Thyroid gland (tissue), 4 donors: ENCODE measurements at places on chromosomes 7 and 10. TPM values are rescaled to one million over a fixed set of nuclear protein-coding genes. Genes with fewer than 3 reads are reported as not detected.

DNA sequence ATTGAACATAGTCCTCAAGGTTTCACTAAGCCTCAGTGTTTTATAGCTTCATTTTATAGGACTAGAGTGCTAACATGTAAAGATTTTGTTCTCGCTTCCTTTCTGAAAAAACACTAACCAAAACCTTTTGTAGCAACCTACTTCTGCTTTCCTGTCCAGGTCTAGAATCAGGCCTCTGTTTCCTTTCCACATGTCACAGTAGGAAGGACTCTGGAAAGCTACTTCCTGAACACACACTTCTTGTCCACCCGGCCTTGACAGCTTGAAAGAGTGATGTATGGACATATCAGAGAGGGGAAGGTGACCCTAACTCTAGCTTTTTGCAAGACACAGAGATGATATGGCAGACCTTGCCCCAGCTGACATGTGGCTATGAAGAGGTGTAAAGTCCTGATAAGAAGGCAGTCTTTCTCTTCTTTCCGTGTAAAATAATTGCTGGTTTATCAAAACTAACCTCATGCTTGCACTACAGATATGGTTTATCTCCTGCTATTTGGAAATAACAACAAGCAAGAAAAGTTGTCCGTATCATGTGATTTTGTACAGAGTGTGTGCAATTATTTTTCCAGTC is 175.4 kb downstream of the SKAP2 start:
- no peak overlapping the region for H3K27ac ChIP-seq
- no peaks in the 10 kb centered on the region for H3K27me3 ChIP-seq
- H3K4me3 ChIP-seq = no peak overlapping the region
- no peak for DNase-seq

SLC13A1 gene
- not detected for total RNA-seq

CHN2 gene
- 54.3 TPM for total RNA-seq

NUTM2D gene
- total RNA-seq = 7.0 TPM

CPA2 gene
- not detected for total RNA-seq

SFRP4 gene
- total RNA-seq = 3.5 TPM

GRCh38 chr10:11276449-11276990 is 258.8 kb downstream of the CELF2 start:
- no peaks in the 10 kb centered on the region for H3K4me1 ChIP-seq
- H3K4me3 ChIP-seq = no peak overlapping the region
- no peak for DNase-seq
- no peak overlapping the region for H3K27ac ChIP-seq
- no peaks in the 10 kb centered on the region for H3K27me3 ChIP-seq

DNA sequence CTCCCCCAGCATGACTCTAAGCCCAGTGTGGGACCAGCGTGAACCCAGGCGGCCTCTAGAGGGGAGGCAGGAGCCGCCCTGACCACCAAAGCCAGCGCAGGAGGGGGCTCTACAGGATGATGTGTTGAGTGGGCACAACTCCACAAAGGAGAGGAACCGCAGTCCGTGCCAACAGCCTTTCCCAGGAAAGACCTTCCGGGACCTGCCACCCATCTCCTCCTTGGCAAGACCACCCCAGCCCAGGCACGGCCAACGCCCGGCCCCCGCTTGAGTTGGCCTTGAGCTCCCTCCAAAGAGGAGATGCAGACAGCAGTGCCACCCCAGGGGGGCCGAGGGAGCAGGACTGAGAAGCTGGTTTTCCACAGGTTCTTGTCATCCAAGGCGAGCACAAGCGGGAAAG is 38.9 kb downstream of the PTPRN2 start:
- no peak overlapping the region for H3K27ac ChIP-seq
- no peaks in the 10 kb centered on the region for H3K36me3 ChIP-seq
- H3K4me1 ChIP-seq = no peaks in the 10 kb centered on the region
- no peak overlapping the region for H3K4me3 ChIP-seq

- no peak for DNase-seq
- H3K36me3 ChIP-seq = no peaks in the 10 kb centered on the region
- H3K4me3 ChIP-seq = no peak overlapping the region
- no peaks in the 10 kb centered on the region for H3K4me1 ChIP-seq
- no peaks in the 10 kb centered on the region for H3K27me3 ChIP-seq
Measured at GRCh38 chr7:2701832-2702593, 14.0 kb downstream of the AMZ1 start.

- H3K36me3 ChIP-seq = no peaks in the 10 kb centered on the region
- H3K27me3 ChIP-seq = no peaks in the 10 kb centered on the region
- DNase-seq = no peak
- H3K27ac ChIP-seq = no peak overlapping the region
Measured at GRCh38 chr10:85600744-85601081, 765.9 kb downstream of the GRID1 start.
